Stimulated activated CD4-positive, alpha-beta T cell treated with anti-CD3 and anti-CD28 coated beads, TNF-alpha, amount 100 ng/mL, for 1 hour (primary cell): ENCODE measurements at places on chromosomes 6 and 20.

- no peak for DNase-seq
These were observed 118.4 kb downstream of the FARS2 start for GRCh38 chr6:5379647-5380242.

GRCh38 chr6:119541132-119541905 is 191.8 kb upstream of the MAN1A1 start:
- no peak for DNase-seq

DNA sequence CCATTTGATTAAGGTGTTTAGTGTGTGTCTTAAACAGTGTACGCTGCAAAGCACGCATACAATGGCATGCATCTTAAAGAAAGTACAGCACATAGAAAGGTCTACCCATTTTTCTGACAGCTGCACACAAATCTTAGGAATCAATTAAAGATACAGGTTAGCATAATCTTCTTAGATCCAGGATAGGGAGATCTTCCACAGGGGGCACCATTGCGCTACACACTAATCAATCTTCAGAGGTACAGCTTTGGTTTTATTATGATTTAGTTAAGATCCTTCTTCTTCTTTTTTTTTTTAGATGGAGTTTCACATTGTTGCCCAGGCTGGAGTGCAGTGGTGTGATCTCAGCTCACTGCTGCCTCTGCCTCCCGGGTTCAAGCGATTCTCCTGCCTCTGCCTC is 63.7 kb upstream of the BEND3 start:
- no peak for DNase-seq

DNA sequence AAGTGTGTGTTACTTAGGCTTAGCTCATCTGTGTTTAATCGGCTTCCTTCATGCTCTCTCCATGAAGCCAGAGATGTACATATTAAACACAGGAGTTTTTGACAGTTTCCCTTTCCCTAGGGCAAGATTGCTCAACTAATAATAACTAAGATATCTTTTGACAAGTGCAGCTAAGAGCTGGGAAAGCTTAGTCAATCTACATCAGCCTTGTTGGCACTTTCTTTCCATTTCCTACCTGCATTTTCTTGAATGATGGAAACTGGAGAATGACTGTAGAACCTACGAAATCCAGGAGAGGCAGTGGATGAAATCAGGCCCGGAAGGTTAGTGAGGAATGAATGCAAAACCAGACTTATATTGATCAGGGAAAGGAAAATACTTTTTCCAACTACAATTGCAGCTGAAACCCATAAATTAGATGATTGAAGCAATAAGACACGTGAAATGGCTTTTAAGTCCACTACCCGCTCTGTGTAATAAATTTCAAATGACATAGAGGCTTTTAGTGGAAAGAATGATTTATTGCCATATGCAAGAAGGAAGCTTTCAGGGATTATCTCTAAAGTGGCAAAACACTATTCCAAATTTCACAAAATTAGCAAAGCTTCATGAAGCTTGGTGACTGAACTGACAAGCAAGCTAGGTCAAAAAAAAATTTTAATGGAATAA is 237.2 kb upstream of the ID4 start:
- DNase-seq = no peak

GRCh38 chr6:116210750-116211425 is 43.0 kb downstream of the TSPYL4 start:
- no peak for DNase-seq

- no peak for DNase-seq
These were observed 23.1 kb downstream of the NUDT3 start for GRCh38 chr6:34369385-34369784.

DNA sequence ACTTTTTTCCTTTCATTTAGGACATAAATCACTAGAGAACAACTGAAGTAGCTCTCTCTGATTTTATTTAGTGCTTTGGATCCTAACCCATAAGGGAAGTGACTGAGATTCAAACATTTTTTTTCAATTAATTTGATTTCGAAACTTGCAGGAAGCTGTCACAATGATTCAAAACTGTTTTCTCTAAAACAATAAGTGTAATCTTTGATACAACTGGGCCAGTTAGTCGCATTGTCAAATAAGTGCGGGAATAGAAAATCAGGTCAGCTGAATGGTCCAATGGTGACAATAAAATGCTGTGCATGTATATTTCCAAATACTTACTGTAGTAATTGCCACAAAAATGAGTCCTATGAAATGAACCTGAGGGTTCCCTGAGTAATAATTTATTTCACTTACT is 930.8 kb downstream of the TFAP2A start:
- DNase-seq = no peak

- DNase-seq = no peak
These were observed 22.9 kb upstream of the DDR1 start for GRCh38 chr6:30861257-30862048.

DNA sequence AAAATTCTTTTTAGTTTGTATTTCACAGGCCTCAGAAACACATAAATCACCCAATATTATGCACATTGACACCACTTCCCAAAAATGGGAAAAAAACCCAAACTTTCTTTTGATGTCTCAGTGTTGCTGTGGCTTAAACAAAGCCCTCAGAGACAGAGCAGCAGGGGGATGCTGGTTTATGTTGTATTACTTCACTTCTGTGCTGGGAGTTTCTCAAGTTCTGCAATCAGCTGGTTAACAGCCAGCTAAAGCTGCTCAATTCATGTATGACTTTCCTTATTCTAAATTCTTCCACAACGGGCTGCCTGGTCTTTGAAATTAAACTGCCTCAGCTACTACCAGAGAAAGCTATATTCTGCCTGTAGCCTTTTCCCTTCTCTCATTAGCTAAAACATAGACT is 5.6 kb downstream of the FILIP1 start:
- no peak for DNase-seq

DNA sequence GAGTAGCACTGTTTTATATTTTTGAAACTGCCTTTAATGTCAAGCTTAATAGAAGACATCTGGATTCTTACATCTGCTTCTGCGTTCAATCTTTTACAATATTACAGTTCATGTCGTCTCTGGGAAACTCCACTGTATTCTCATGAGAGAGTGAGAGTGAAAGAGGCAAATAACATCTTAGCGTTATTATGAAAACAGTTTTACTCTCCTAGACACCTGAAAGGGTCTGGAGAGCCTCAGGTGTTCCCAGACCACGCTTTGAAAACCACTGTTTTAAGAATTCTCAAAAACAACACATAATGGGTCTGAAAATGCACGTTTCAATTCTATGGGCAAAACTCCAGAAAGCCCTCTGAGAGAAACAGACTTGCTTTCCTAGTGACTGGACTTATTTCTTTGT is 63.3 kb downstream of the ARHGAP18 start:
- no peak for DNase-seq

DNA sequence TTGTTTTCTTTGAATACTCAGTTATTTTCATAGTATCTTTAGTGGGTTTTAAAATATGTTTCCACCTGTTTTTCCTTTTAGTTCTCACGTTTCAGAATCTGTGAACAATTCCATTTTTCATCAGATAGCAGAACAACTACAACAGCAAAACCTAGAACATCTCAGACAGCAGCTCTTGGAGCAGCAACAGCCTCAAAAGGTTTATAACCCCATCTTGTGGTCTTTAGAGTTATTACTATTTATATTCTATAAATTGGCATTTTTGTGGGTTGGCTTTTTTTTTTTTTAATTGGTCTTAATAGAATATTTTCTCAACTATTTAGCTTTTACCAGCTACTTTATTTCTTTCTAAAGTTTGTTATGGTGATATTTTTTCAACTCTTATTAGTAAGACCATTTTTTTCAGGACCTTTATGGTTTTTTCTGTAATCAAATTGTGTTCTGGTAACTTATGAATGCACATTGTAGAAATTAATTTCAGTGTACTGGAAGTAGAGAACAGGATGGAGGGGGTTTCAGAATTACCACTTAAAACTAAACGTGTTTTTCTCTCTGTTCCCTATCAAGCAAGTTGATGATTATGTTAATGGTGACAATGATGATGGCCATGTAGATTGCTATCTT is 72.2 kb downstream of the SCAF8 start:
- no peak for DNase-seq

DNA sequence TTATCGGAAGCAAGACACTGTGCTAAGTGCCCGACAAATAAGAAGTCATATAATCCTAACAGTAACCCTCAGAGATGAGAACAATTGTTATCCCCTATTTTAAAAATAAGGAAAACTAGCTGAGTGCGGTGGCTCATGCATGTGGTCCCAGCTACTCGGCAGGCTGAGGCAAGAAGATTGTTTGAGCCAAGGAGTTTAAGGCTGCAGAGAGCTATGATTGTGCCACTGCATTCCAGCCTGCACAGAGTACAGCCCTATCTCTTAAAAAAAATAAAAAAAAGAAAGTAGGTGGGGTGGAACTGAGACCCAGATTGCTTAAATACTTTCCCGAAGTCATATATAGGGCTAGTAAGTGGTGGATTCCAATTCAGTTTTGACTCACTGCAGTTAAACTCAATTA is 84.7 kb downstream of the UST start:
- no peak for DNase-seq

DNA sequence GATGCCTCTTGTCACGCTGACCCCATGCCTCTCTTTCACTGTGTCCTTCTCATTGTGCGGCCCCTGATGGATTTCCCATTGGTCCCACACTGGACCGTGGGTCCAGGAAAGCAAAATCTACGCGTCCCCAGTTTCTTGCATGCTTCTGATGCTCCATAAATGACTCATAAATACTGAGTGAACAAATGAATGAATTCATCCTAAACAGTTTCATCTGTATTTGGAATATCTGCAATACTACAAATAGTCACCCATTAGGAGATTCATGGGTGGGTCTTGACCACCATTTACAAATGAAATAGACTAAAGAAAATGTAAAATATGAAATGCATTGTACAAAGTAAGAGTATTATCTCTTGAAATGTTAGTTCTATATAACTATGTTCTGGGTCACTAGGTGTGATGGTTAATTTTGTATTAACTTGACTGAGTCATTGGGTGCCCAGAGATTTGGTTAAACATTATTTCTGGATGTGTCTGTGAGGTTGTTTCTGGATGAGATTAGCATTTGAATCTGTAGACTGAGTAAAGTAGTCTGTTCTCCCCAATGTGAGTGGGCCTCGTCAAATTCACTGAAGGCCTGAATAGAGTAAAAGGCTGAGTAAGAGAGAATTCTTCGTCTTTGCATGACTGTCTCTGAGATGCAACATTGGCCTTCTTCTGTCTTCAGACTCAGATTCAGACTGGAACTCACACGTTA is 448.7 kb downstream of the PREX1 start:
- no peak for DNase-seq

- DNase-seq = no peak
These were observed 209.0 kb downstream of the SYNE1 start for GRCh38 chr6:152428126-152428525.

- DNase-seq = no peak
These were observed 85.3 kb upstream of the SLC22A16 start for GRCh38 chr6:110561696-110562095.

- DNase-seq = no peak
These were observed 10.1 kb upstream of the SIRPD start for GRCh38 chr20:1567392-1568162.

DNA sequence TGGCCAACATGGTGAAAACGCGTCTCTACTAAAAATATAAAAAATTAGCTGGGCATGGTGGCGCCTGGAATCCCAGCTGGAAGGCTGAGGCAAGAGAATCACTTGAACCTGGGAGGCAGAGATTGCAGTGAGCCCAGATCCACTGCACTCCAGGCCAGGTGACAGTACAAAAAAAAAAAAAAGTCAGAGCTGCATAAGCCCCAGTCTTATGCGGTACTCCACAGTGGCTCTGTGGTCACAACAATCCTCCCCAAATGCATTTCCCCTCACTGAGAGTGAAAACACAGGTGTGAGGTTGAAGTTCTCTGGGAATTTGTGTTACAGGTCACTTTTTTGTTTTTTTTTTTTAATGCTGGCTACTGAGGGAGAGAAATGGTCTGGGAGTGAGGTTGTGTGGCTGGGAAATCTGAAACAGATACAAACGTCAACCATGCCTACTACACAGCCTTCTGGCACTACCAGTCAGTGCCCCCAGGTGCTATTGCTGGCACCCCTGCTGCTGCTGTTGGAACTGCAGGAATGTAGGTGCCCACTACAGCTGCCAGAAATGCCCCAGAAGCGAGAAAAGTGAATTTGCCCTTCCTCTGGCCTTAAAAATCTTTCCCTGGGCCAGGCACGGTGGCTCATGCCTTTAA is 5.7 kb downstream of the MRPS26 start:
- DNase-seq = no peak

- no peak for DNase-seq
These were observed 25.0 kb upstream of the TBC1D22B start for GRCh38 chr6:37232430-37233017.

GRCh38 chr6:15626878-15627674 is 35.8 kb downstream of the DTNBP1 start:
- no peak for DNase-seq

GRCh38 chr6:29547573-29547972 is 12.0 kb downstream of the UBD start:
- no peak for DNase-seq

GRCh38 chr20:48791014-48791413 is 36.8 kb downstream of the PREX1 start:
- DNase-seq = no peak

DNA sequence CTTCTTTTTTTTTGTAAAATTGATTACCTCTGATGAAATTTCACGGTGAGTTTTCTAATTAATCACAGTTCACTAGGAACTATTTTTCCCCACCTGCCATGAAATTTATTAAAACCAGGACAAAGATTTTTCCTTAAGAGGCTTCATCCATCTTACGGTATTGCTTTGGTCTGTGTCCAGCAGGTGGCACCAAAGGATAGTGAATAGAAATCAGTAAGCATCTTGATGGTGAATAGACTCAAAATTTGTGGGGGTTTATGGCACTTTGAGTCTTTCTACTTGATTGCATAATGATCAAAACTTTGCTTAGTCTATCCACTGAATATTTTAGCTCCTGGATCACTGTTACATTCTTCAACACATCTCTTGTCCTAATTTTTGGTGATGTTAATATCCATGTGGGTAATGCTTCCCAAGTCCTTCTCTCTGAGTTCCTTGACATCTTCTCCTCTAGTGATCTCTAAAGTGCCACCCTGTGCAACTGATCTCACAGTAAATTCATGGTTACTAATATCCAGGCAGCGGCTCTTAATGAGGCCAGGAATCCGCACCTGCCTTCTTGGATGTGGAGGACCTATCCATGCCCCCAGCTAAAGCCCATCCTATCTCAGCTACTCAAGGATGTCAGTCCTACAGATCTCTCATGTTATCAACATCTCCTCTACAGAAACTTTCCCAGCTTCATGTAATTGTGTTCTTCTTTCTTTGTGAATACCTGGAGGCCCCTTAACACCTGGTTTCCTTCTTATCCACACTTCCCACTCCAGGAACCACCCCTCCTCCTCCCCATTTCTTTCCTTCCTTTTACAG is 54.5 kb downstream of the STMND1 start:
- peak; percentile 29 for DNase-seq

GRCh38 chr6:2434116-2434515 is 188.7 kb upstream of the GMDS start:
- no peak for DNase-seq
